EL (cell line): ENCODE measurements at places on chromosomes 13 and 19.

GRCh38 chr13:75495938-75496337 is 14.0 kb upstream of the TBC1D4 start:
- peak; percentile 75 for DNase-seq

- DNase-seq = no peak
Observed at GRCh38 chr19:47106821-47107201, 6.8 kb downstream of the ZC3H4 start.

DNA sequence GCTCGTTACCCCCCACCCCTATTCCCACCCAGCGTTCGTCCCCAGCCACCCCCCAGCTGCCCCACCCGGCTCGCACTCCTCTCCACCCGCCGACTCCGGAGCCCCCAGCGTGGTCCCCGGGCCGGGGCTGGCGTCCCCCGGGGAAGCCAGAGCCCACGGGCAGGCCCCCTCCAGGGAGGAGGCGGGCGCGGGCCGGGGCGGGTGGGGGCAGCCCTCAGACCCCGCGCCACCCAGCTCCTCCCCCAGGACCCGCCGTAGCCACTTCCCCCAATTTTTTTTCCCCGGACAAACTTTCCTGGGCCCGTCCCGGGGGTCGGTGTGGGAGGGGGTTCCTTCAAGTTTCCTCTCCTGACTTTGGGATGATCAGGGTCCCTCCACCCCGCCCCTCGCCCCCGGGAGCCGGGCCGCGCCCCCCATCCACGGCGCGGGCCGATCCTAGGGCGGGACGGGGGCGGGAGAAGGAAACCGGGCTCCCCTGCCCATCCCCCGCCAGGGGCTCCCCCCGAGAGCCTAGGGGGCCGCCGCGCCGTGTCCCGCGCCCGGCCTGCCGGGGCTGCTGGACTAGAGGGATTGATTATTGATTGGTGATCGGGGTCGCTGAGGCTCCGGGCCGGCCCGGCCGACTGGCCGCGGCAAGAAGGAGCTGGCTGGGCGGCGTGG is 927 bp upstream of the TSHZ3 start:
- peak; percentile 38 for DNase-seq

DNA sequence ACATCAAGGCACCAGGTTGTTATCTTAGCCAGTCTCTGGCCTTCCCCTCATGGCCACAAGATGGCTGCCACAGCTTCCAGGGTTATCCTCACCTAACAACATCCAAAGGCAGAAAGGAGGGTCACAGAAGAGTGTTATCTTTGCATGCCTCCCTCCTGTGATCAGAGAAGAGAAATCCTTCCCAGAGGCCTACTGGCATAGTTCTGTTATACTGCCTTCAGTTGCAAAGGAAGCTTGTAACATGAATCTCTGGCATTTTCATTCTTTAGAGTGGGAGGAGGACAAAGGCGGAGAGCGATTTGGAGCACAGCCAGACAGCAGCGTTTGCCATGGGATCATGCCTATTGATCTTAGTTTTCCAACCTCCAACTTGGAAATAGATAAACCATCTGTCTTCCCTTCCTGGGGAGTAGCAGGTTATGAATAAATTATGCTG is 135.7 kb downstream of the DNAJC15 start:
- DNase-seq = peak; percentile 43

GRCh38 chr19:42270346-42271044 is 1.4 kb downstream of the CIC start:
- peak; percentile 77 for DNase-seq

DNA sequence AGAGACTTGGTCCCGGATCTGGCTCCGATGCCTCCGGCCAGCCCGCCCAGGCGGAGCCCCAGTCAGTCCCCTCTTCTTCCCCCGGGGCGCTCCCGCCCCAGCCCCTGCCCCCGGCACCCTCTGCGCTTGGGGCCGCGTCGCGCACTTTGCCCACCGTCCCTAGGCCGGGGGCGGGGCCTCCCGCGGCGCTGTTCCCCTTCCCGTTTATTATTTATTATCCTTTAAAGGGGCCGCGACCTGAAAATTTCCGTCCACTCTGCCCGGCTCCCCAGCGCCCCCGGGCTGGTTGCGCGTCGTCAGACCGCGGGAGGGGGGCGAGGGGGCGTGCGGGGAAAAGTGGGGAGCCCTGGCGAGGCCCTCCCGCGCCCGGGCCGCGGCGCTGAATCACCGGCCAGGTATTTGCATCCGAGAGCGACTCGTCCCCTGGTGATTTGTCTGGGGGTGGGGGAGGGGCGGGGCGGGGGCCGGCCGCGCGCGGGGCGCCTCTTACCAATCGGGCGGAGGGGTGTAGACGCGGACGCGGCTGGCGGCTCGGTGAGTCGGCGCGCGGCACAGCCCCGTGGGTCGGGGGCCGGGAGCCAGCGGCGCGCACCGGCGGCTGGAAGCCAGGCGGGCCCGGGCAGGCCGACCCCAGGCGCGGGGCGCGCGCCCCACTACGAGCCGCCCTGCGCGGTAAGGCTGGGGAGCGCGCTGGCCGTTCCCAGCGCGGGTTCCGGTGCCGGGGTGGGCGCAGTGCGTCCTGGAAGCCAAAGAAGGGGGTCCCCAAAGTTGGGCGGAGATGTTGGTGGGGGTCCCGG is at the start of gene ARID3A:
Gene ARID3A, plus strand, starts transcription at position 510 of the 797 bp plus-strand sequence. CDS start 3,494 bp downstream, outside the sequence.
- peak; percentile 87 for DNase-seq

- peak; percentile 84 for DNase-seq
Observed at GRCh38 chr19:10289167-10289835, 451 bp upstream of the ICAM5 start.

- DNase-seq = no peak
Observed at GRCh38 chr13:24619282-24619681, 60.9 kb upstream of the ATP12A start.

DNA sequence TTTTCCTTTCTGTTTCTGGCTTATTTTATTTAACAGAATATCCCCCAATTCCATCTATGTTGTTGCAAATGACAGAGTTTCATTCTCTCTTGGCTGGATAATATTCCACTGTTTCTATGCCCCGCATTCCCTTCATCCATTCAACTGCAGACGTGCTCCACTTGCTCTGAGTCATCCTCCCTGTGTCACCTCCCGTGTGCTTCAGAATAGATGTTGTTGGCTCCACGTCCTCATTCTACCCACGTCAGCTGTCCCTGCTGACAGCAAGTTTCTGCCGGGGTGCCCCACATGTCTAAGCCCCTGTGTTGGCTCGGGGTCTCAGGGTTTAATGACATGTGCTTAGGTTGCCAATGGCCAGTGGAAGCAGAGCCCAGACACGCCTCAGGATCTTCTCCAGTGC is 1041.0 kb downstream of the UQCRFS1 start:
- DNase-seq = no peak

DNA sequence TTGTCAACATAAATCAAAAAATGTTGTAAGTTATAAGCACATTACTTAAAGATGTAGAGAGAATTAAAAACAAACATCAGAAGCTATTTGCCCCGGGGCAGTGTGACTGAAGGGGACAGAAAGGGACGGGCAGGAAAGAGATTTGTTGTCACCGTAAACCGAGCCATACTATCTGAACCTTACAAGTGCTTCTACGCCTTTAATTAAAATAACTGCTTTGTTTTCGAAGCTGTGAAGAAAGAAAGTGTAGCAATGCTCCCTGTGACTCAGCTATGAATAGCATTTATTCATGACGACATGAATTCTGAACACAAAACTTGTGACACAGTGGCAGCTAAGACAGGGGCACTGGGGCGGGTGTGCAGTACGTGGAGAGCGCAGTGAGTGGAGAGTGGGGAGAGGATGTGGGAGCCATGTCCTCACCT is 30.0 kb downstream of the ZNF787 start:
- DNase-seq = peak; percentile 23

- no peak for DNase-seq
Observed at GRCh38 chr19:18718015-18718526, 34.6 kb downstream of the CRTC1 start.

DNA sequence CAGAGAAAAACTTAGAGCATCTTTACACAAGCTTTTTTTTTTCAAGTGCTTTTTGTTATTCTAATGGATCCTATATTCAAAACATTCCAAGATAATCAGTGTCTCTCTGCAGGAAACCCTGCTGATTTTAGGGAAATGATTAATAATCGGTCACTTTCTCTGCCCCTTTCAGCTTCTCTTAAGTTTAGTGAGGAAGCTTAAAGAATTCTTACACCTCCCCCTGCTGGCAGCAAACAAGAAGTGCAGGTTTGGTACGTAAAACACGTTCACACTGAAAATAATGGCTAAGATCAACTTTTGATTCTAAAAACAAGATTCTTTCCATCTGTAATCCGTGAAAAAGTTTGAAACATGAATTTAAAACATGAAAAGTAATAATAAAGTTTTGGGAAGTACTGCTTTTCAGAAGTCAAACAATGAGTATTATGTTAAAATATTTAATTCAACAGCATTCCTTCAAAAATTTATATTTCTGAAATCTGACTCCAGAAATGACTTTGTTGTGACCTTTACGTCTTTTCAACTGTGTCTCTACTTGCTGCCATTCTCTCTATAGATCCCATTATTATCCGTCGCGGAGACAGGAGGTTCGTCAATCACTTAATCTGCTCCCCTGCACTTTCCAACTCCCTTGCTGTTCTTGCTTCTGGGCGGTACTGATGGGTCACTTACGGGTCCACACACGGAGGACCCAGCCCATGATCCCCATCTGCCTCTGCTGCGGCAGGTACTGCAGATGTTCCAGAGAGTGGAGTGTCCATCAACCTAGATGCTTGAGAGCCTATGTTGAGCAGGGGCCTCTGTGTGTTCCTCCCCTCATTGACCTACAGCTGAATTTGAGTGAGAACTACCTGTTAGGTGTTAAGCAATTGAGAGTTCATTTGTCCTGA is 203.1 kb upstream of the EDNRB start:
- DNase-seq = peak; percentile 54

- DNase-seq = no peak
Observed at GRCh38 chr13:82719987-82720386, 1162.3 kb downstream of the SLITRK1 start.

GRCh38 chr13:101401196-101401595 is 15.1 kb downstream of the NALCN start:
- DNase-seq = peak; percentile 45

DNA sequence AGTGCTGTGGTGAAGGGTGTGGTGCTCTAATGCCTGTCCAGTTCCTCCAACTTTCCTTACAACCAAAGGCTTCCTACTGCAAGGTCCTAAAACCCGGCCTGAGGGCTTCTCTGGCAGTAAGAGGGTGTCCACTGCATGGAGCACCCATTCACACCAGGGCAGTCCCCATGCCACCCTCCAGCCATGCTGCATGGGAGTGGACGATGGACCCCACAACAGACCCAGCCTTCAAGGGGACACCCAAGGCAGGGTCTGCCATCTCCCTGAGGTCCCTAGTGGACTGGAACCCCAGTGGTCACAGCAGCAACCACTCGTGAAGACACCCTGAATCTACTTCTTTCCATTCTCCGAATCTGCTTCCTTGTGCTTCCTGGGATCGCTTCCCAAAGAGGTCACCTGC is 117.6 kb upstream of the SOX1 start:
- DNase-seq = no peak
